Nephron progenitor cell (in vitro differentiated cells): ENCODE measurements at places on chromosomes 12 and 14.

DNA sequence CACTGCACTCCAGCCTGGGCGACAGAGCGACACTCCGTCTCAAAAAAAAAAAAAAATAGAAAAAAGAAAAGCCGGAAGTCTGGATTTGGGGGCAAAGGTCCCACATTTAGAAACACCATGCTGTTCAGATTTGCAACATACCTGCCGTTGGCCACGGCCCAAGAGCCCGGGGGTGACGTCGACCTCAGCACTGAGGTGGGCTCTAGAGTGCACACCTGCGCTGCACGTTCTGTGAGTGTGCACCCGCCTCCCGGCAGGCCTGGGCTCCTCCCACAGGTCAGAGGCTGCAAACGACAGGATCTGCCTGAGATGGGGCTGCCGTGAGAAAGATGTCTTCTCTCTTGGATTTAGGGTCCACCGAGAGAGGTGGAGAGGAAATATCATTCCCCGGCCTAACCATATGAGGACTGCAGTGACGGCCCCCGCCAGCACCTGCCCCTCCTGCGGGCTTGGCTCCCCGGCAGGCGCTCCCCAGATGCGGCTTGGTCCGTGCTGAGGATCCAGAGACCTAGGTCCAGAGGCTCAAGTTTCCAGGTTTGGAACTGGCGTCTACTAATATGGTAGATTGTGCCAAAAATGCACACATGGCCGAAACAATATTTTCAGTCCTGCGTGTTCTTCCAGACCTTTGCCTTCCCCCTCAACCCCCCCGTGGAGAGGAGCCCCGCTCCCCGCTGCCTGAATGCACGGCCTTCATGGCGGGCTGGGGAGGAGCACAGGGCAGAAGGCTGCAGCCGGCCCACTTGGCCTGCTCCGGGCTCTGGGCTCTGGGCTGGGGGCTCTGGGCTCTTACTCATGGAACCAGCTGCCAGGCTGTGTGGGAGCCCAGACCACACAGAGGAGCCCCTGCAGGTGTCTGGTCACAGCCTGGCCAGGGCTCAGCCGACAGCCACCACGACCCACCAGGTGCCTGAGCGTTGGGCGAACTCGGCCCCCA is 58.8 kb upstream of the FBRSL1 start:
- DNase-seq = no peak

GRCh38 chr12:132493482-132494178 is 3.7 kb downstream of the FBRSL1 start:
- no peak for DNase-seq

DNA sequence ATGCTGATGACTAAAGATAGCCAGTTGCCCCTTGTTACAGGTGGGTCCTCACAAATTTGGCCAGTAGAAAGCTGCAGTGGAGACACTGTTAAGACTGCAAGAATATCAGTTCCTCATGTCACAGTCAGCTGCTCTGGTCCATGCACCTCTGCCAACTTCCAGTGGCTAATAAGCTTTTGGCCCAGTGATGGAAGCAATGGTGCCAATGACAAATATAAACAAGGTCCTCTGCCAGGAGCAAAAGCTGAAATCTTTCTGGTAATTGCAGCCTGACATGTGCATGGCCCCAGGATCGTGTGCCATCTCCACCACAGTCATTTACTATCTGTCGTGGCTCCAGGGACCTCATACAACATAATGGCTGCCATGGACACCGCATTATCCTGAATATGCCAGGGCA is 85.4 kb upstream of the TMEM260 start:
- DNase-seq = no peak

DNA sequence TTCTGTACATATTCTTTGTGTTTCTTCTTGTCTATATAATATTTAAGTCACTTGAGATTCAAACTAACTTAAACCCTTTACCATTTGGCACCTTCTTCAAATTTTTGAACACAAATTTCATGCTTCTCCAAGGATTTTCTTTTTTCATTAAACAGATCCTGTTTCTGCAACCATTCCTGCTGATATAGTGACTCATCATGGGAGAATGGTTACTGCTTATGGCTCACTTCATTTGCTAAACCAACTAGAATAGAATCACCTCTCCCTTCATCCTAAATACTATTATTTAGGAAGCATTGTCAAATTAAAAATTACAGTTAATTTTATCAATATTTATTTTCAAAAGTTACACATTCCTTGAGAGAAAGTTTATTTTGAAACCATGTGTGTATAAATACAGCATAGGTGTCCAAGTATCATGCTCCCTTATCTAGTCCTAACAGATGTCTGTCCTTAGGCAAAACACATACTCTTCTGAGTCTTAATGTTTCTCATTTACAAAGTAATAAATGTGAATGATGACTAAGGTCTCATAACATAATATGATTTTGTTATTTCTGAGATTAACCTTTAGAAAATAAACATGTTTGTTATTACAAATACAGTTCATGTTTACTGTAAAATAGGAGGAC is 40.7 kb downstream of the PLCZ1 start:
- no peak for DNase-seq

DNA sequence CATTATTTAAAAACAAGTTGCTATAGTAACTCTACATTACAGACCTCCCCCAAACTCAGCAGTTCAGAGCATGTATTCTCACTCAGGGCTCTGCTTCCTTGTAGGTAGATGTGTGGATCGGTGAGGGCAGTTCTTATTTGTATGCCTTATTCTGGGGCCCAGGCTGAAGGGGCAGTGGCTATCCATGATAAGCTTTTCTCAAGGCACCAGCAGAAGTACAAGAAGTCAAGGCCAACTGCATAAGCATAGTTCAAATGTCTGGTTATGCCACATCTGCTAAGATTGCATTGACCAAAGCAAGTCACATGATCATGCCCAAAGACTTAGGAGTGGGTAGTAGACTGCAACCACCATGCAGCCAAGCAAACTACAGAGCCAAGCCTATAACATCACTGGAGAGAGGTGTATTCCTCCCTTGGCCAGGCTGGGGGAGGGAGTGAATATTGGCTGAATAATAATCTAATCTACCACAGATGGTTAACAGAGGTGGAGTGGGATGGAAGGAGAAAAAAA is 4.6 kb downstream of the PSEN1 start:
- no peak for DNase-seq

DNA sequence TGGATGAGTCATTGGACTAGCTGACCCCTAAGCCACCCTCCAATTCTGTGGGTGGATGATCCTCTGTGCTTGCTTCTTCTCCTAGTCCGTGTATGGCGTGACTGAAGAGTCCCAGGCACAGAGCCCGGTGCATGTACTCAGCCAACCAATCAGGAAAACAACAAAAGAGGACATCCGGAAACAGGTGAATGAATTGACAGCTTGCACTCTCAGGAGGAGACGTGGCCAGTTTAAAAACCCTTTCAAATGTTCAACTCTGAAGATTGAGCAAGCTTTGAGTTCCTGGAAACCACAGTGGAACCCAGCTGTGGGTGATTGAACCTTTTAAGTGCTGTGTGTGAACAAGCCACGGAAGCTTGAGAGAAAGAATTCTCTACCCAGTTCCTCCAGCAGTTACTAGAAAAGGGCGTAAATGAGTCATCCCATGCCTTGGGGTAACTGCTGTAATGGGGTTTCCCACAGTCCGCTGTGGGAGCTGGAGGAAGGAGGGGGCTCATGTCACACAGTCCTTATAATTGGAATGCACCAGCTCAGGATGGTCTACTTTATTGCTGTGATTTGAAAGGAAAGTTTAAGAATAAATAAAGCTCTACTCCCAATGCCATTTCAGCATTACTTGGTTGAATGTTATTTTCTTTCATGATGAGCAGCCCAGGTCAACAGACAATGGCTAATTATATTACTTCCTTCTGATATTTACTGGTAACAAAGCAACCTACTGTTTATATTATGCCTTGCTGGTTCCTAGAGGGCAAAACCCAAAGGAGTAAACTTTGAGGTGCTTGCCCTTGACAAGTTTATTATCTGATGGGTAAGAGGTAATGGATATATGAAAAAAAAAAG is 417.0 kb downstream of the DPF3 start:
- no peak for DNase-seq

- no peak for DNase-seq
Observed at GRCh38 chr12:70251226-70251625, 8.0 kb downstream of the CNOT2 start.

DNA sequence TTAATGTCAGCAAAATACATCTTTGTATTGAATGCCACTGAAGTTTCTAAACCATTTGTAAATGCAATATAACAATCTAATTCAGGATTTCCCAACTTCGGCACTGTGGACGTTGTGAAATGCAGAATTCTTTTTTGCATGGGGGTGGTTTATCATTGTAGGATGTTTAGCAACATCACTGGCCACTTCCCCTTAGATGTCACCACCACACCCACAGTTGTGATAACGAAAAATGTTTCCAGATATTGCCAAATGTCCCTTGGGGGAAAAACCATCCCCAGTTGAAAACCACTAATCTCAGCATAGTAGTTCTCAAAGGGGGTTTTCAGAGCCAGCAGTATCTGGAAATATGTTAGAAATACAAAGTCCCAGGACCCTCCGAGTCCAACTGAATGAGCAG is 203.3 kb downstream of the NAV3 start:
- no peak for DNase-seq

DNA sequence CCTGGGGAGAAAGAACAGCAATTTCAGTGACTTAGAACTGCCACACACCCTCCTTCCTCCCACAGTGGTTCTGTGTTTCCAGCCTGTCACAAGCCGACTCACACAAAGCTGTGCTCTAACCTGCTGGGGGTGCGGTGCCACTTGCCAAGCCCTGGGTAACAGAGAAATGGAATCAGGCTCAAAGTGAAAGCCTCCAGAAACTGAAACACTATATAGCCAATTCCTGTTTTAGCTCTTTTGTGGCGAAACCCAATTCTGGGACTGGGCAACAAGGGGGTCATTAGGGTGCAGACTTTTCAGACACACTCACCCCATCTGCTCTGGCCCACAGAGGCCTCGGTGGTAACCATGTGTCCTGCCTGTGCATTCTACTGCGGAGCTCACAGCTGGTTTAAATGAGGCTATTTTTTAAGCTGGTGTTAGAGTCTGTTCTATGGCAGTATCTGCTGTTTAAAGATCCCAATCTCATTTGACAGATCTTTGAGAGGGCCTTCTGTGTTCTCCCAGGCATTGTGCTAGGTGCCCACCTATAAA is 15.2 kb upstream of the ACTR6 start:
- DNase-seq = no peak

GRCh38 chr12:70121562-70121961 is 121.7 kb upstream of the CNOT2 start:
- no peak for DNase-seq

DNA sequence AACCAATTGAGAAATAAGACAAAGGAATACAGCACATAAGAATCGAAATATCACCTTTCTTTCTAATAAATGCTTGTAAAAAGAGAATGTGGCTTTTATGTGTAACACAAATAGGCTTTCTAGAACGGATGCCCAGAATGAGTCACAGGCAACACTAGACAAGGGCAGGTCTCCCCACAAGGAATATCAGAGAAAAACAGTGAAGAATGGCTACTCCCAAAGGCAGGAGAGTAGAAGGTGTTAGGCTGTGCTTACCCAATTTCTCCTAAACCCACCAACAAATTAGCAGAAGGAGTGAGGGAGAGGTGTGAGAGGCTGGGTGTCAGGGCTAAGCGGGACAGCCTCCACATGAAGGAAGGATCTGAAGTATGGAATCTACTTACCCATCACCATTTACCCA is 55.2 kb downstream of the GALNT4 start:
- no peak for DNase-seq

DNA sequence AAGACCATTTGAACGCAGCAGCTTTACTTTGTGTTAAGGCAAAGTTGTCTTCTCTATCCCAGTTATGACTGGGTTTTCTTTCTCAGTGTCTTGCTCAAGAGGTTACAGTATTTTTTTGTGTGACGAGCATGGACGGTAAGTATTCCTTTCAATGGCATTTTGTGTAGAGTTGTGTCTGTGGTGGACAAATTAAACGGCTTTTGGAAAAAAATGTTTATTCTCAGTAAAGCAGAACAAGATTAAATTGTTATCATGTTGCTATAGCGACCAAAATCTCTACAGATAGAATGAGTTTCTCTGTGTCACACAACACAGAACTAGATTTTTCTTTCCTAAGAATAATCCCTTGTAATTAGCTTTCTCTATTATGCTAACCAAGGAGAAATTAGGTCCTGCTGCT is 417.1 kb downstream of the AEBP2 start:
- DNase-seq = no peak

DNA sequence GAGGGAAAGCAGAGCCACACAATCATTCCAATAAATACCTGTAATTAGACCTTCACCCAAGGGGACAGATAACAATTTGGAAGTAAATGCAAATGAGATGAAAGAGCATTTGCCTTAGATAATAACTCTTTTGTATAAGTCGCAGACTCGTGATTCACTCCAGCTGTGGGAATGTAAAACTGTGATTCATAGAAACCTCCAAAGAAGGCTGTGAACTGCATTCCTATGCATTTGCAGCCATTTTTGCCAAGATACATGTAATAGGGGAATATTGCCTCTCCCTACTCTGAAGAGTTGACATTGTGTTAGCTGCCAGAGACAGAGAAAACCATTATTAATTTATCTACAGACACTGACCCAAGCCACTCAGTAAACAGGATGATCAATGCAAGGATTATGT is 181.9 kb upstream of the ARHGAP5 start:
- no peak for DNase-seq

DNA sequence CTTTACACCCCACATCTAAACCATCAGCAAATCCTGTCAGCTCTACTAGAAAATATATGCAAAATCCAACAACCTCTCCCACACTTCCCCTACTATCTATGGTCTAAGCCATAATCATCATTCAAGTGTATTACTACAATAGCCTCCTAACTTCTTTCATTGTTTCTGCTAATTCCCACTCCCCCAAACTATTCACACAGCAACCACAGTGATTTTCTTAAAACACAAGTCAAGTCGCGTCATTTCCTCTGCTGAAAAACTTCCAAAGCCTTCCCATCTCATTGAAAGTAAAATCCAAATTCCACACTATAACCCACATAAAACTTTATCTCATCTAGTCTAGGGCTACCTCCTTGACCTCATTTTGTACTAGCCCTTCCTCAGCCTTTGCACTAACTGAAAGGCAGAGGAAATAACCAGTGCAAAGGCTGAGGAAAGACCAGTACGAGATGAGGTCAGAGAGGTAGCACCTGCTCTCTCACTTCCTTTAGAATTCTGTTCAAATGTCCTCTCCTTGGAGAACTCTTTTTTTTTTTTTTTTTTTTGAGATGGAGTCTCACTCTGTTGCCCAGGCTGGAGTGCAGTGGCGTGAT is 65.5 kb upstream of the MDM1 start:
- DNase-seq = no peak

DNA sequence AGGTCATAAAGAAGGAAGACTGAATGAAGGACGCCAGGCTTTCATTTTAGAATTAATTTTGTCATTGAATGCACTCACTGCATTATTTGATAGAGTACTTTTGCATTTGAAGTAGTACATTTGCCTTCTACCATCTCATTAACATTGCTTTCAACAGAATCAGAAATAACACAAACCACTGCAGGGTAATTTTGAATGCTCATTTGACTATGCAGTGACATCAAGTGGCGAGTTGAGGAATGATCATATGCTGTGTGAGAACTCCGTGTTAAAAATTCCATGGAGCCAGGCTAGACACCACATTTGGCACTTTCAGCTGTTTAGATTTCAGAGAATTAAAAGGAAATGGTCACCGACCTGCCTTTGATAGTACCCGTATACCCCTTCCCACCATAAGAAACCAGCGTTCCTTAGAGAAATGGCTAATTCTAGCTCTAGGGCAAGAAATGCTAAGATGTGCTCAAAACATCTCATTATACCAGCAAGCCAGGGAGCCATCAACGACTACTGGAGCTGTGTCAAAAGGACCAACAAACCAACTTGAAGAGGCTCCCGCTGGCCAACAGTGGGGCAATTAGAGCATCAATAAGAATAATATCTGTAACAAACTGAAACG is 16.5 kb downstream of the HEBP1 start:
- no peak for DNase-seq

- DNase-seq = no peak
Observed at GRCh38 chr12:212415-212714, 1.6 kb downstream of the SLC6A12 start.

- no peak for DNase-seq
Observed at GRCh38 chr12:2543801-2544200, 251.0 kb upstream of the FKBP4 start.
